ENCODE measurements at places on chromosomes 16 and 17. TPM values are rescaled to one million over a fixed set of nuclear protein-coding genes. Genes with fewer than 3 reads are reported as not detected.

The EFCAB13 gene
- polyA plus RNA-seq, result not detected

The OTOP3 gene
- not detected for polyA plus RNA-seq

The CD300LG gene
- polyA plus RNA-seq, result not detected

The VMO1 gene
- not detected for polyA plus RNA-seq

The HOXB1 gene
- polyA plus RNA-seq, result not detected

The TEX19 gene
- polyA plus RNA-seq, result not detected

The NLRC3 gene
- 0.73 TPM for polyA plus RNA-seq

The REXO5 gene
- 1.1 TPM for polyA plus RNA-seq

The CTRB1 gene
- not detected for polyA plus RNA-seq

The PRSS33 gene
- polyA plus RNA-seq, result not detected

The NEUROD2 gene
- 2.9 TPM for polyA plus RNA-seq

The EEF2K gene
- 0.67 TPM for polyA plus RNA-seq
